ENCODE measurements at places on chromosomes 7 and 10.

DNA sequence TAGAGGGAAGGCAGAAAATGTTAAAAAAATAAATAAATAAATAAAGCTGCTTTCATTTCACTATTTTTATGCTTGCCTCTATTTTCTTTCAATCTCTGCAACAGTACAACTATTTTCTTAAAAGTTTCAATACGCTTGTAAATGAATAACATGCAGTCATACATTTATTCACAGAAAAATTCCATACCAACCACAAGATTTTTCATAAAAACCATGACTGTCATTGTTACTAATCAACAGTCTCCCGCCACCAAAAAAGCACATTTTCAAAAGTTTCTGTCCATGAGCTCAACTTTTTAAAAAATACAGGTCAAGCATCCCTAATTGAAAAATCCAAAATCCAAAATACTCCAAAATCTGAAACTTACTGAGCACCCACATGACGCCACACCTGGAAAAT is 5.3 kb downstream of the PARD3 start:
- DNase-seq, result no peak

DNA sequence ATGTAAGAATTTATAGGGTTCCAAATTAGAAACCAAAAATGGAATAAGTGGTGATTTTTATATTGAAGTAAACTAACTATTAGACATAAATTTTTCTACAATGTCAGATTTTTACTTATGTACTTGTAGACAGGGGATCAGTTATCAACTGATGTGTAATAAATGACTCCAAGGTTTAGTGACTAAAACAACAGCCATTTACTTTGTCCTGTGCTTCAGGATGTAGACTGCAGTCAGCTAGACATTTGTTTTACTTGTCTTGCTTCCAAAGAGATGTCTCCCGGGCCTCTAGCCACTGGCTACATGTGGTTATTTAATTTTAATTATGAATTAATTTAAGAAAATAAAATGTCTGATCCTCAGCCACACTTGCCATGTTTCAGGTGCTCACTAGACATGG is 249.7 kb upstream of the IGFBP3 start:
- DNase-seq, result no peak

DNA sequence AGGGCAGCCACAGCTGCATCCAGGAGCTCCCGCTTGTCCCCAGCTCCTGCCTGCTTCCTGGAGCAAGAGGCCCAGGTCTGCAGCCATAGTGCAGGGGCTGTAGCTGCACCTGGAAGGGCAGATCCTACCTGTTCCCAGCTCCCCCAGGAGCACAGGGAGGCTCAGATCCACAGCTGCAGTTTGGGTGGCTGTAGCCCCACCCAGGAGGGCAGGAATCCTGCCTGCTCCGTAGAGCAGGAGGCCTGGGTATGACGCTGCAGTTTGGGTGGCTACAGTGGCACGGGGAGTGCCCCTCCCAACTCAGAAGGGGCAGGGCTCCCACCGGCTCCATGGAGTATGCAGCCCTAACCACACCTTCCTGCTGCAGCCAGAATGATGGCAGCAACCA is 26.7 kb upstream of the CDCA7L start:
- no peak for DNase-seq

GRCh38 chr10:12510501-12510941 is 161.2 kb downstream of the CAMK1D start:
- DNase-seq, result no peak

- DNase-seq, result no peak
These were observed 126.6 kb upstream of the GNAI1 start for GRCh38 chr7:80008039-80008438.

- peak; percentile 28 for DNase-seq
These were observed 18.7 kb downstream of the ZNF786 start for GRCh38 chr7:149071641-149072437.

- DNase-seq, result no peak
These were observed 1.3 kb downstream of the LSM8 start for GRCh38 chr7:118185163-118185860.
